Muscle of leg (tissue), 16 donors: ENCODE measurements at places on chromosomes 3 and 15. TPM values are rescaled to one million over a fixed set of nuclear protein-coding genes. Genes with fewer than 3 reads are reported as not detected.

DNA sequence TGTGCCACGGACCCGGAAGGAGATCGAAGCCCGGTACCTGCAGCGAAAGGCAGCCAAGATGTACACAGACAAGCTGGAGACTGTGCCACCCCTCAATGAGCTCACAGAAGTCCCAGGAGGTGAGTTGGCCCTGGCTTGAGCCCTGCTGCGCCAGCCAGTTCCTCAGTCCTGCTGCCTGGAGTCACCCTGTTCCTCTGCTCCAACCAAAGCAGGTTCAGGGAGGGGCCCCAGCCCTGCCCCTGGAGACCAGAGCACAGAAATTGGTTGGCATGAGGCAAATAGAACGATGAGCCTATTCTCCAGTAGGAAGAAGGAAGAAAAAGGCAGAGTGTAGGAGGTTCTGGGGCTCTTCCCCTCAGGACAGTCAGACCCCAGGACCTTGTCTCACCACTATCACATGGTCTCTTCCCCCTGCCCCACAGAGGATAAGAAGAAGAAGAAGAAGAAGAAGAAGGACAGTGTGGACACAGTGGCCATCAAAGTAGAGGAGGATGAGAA, 8.0 kb downstream of the TMIE start:
- DNase-seq: no peak

GRCh38 chr3:70312336-70312735, at the start of gene MDFIC2:
Gene MDFIC2 (minus strand): TSS chr3:70312638. CDS start chr3:70311973, 665 bp downstream.
- no peak for DNase-seq

DNA sequence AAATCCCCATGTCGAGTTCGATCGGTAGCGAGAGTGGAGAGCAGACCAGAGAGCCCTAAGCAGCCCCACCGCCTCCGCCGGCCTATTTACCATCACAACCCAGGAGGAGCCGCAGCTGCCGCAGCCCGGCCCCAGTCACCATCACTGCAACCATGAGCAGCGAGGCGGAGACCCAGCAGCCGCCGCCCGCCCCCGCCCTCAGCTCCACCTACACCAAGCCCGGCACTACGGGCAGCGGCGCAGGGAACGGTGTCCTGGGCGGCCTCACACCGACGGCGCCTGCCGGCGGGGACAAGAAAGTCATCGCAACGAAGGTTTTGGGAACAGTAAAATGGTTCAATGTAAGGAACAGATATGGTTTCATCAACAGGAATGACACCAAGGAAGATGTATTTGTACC, 89.5 kb upstream of the TPM1 start:
- DNase-seq: no peak

GRCh38 chr3:32522682-32523081, 20.0 kb upstream of the CMTM6 start:
- no peak for DNase-seq

DNA sequence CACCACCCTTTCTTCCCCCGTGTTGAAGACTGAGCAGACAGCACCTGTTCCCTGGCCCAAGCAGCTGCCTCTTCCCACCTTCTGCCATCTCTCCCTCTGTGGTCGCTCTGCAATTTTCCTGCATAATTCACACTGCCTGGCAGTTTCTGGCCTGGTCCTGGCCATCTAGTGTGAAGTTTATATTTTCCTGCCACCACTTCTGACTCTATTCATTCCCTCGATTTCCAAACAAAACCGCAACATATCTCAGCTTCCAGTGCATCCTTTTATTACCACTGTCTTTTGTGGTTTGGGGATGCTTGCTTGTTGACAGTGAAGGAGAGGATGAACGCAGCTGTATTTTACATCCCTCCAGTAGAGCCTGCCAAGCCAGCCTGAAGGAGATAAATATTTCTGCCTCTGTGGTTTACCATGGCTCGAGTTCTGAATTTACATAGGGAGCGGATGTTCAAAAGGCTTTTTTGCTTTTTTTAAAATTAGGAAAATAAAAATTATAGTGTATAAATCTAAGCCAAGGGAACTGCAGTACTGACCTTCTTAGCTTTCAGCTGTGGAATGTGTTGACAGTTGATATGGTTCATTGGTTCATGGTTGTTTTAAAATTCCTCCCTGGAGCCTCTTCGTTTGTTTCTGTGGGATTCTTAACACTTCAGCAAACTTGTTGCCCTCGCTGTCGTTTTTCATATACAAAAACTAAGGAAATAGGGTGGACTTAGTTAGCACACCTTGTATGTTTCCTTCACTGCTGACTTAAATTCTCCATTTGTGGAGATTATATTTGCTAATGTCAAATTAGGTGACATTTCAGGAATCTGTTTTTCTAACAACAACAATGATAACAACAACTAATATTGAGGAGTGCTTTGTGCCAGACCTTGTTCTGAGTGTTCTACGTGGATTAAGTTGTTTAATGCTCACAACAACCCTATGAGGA, 250.5 kb downstream of the ADAMTSL3 start:
- peak; percentile 98 for DNase-seq

GRCh38 chr3:69787436-69788168, 48.3 kb downstream of the MITF start:
- DNase-seq: no peak

Gene RPP25
- 1.7 TPM for total RNA-seq

Gene PCLAF
- total RNA-seq: 17.3 TPM

Gene WDR93
- total RNA-seq: 0.04 TPM

Gene CNTN3
- 9.8 TPM for total RNA-seq

Gene SPRED1
- total RNA-seq: 33.5 TPM

Gene SEMA6D
- total RNA-seq: 44.9 TPM
